Erythroblast (primary cell): ENCODE measurements at places on chromosomes 2 and 18.
A peak's percentile ranks its signal among the peaks of the same experiment; 100 is the strongest.

DNA sequence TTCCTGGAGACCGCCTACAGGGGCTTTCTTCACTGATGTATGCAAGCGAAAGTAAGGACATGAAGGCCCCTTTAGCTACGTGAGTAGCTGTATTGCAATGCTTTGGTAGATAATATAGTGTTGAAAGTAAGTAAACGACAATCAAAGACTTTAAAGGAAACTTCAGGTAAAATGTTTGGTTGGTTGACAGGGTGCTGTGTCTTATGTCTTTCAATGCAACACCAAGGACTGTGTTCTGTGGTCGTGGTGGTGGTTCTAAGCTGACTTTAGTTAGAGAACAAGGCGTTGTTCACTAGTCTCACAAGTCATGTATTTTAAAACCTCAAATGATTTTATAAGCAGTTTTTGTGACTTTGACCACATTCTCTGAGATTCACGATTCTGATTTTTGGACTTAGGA lies 58.0 kb upstream of the CABYR start:
- no peak for DNase-seq

GRCh38 chr2:158731386-158731785 lies 63.7 kb upstream of the DAPL1 start:
- no peak for DNase-seq

DNA sequence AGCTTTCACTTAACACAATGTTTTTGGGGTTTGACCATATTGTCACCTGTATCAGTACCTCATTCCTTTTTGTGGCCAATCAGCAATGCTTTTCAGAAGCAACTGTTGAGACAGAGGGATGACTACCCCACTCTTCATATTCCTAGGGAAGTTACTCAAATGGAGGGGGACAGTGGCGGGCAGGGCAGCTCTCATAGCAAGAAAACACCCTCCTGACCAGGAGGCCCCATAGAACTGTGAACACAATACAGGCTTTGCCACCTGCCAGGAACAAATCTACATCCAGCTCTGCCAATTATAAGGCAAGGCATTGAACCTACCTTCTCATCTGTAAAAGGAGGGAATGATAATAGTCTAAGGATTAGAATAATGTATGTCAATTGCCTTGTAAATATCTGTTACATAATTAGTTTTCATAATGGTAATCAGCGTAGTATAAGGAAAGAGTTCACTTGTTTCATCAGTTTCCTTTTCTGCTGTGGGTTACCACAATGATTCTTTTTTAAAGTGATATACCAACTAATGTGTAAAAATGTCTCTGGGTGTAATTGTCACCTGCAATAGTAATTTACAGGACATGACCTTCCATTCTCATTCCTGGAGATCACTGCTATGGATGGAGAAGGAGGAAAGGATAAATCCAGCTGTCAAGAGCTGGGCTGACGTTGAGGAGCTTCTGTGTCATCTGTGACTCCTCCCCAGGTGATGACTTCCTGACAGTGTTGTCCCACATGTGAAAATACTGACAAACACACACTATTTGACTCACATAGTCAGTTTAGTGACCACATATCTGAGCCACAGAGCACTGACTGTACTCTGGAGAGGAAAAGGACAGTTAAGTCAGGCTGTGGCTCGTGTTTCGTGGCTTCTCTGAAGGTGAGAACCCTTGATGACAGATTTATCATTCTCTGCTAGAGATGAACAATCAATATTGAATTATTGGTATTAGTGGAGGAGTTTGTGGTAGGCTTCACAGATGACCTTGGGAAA lies 13.5 kb downstream of the ALPK2 start:
- DNase-seq, result no peak

GRCh38 chr18:57555134-57555533 lies 31.4 kb downstream of the FECH start:
- no peak for DNase-seq

DNA sequence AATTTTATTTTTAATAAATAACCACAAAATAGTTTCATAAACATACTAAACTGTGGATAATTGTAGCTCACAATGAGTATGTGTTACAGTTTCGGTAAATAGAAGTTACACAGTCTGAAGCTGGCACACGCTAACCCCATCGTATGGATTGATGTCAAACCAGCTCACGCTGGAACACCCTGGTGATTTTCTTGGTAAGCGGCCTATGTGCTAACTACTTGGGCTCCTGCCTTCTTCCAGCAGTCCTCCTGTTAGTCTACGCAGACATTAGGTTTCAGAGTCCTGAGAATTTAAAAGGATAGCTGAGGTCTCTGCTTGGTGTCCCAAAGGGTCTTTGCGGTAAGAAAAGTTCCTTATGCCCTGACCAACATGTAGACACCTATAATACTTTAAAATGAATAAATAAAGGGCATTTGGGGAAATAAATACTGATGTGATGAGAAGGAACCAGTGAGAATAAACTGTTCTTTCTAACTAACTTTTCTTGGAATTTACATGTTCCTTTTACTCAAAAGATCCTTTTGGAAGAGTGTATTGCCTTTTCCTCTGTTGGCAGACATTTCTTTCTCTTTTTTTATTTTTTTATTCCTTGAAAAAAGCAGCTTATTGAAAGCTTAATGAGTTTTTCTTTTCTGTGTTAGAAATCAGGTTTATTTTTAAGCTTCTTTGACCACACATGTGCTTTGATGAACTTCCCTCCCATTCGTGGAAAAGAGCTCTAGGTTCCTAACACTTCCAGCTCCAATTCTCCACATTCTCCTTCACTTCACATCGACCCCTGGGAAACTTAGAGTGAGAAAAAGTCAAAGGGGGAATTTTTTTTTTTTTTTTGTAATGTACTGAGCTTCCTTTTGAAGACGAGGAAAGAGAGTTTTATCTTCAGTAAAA lies 322.2 kb downstream of the IRS1 start:
- DNase-seq, result no peak

DNA sequence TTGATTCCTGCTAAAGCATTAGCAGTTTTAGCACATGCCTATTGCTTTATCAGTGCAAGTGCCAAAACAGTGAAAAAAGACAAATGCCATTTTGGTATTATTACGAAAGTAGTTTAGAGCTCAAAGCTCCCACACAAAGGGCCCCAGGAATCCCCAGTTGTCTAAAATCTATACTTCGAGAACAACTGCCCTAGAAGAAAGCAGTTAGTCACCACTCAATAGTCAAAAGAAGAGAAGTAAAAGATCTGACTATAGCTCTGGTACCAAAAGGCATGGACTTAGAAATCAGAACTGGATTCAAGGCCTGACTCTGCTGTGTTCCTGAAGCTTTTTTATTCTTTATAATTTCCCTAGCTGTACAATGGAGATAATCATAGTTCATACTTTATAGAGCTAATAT lies 21.8 kb downstream of the SCN3A start:
- DNase-seq, result no peak

GRCh38 chr2:214492152-214492551 lies 81.3 kb downstream of the VWC2L start:
- DNase-seq, result no peak

GRCh38 chr18:71808616-71809015 lies 735.5 kb downstream of the CBLN2 start:
- DNase-seq, result no peak

DNA sequence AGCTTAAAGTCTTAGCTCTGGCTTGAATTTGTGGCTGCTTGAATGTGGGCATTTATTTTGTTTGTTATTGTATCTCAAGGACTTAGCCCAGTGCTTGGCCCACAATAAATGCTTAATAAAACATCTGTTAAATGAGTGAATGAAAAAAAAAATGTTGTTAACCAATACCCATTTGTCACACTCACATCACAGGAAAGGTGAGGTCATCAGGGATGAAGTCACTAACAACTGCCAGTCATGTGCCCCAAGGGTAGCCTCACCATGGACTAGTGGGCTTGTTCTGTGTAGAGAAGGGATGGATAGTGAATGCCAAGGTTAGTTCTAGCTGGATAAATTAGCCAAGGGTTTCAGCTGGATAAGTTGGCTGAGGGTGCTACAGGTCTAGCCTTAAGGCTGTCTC lies 3.0 kb downstream of the NRBP1 start:
- DNase-seq, result peak; percentile 44

GRCh38 chr2:37671009-37671815 lies at the start of gene CDC42EP3:
TSS of gene CDC42EP3 (minus strand) at chr2:37671642. CDS start at chr2:37646587, 25,055 bp downstream.
- peak; percentile 48 for DNase-seq

GRCh38 chr2:12240206-12240605 lies 476.5 kb upstream of the TRIB2 start:
- no peak for DNase-seq

- no peak for DNase-seq
Measured at GRCh38 chr2:30110773-30111172, 36.0 kb upstream of the YPEL5 start.

DNA sequence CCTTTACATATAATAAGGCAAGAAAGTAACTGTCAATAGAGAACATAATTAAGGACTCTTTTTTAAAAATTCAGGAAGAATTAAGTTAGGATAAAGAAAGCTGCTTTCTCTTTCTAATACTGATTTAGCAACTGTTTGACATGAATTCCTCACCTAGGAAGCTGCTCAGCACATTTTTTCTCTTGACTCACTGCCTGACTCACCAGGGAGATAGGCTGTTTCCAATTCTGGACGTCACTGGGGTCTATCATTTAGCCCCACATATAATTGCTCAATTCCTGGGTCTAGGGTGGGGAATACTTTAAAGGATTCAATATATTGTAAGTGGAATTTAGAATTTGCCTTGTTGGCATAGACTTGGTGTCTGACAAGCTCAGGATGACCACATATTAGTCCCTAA lies 50.8 kb upstream of the UGP2 start:
- no peak for DNase-seq

DNA sequence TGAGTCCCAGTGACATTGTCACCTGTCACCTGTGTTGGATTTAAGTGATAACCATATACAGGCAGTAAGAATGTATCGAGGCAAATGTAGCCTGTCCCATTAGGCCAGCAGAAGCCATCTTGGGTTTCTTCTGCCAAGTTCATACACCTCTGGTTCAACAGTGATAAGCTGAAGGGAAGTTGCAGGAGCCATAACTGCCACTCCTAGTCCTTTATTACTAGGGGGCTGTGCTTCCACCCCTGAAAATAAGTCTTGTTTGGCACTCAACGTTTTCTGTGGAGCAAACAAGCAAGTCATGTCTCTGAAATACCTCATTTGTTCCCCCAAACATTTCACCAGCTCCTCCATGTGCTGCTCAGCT lies 58.1 kb upstream of the ALPP start:
- peak; percentile 39 for DNase-seq

DNA sequence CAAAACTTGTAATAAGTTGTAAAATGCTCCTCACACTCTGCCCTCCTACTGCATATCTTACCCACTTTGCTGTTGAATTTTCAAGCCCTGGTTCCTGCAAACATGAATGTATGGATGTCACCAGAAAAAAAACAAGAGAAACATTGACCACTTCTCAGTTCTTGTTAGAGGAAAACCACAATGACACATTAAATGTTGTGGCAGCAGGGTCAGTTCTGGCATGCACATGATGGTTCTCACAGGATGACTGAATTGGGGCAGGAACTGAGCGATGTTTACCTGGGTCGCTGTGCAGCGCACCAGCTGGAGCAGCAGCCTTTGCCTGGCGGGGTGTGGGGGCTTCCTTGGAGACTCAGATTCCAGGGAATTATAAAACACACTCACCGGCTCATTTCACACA lies 14.0 kb upstream of the PRKCE start:
- DNase-seq, result no peak

DNA sequence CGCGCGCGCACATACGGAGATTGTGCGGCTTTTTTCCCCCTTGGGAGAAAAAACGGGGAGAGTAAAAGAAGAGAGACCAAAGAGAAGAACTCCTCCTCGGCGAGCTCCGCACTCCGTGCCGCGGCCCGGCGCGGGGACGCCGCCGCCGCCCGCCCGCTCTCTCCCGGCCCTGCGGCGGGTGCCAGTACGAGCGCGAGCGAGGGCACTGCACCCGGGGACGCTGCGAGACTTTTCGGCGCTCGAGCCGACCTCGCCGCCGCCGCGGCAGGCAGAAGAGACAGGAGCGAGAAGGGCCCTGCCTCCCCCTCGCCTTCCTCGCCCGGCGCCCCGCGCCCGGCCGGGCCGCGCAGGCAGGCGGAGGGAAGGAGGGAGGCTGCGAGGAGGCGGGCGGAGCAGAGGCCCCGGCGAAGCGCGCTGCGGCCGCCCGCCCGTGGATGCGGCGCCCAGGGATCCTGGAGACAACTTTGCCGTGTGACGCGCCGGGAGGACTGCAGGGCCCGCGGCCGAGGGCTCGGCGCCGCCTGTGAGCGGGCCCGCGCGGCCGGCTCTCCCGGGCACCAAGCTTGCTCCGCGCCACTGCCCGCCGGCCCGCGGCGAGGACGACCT lies 857 bp upstream of the INHBB start:
- DNase-seq, result no peak

DNA sequence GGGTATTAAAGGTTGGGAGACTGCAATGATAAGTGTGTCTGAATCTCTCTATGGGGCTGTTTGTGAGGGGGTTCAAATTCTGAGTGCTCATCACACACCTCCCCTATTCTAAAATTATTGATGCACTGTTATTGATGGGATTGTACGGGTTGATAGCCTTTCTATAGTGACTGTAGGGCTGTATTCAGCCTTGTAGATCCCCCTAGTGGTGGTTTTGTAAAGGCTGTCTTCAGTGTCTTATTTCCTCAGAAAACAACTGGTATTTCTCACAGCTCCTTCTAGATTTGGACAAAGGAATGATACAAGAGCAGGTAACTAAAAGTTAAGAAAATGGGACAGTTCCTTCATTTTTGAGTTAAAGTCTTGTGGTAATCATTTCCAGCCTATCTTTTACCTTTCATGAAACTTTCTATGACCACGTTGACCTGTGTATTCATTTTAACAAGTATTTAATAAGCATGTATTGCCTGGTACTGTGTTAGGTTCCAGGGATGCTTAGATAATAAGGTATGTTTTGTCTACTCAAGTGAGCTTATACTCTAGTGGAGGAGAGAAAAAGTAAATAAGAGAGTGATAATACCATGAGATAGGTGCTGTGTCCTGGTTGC lies 21.2 kb downstream of the SMAD4 start:
- peak; percentile 75 for DNase-seq

GRCh38 chr18:35153609-35154272 lies 87.1 kb upstream of the ZNF397 start:
- no peak for DNase-seq
